H1 (cell line): ENCODE measurements at places on chromosomes 12 and 14. TPM values are rescaled to one million over a fixed set of nuclear protein-coding genes. Genes with fewer than 3 reads are reported as not detected.

The CLEC4C gene
- total RNA-seq: 0.76 TPM in 1 of 2 replicates, not detected in the other

The CDH24 gene
- total RNA-seq: 18.1 TPM in 2 replicates

The CLEC1B gene
- total RNA-seq: not detected in 2 replicates

The CIT gene
- total RNA-seq: 50.1 and 60.9 TPM in 2 replicates

The GPR137C gene
- 3.2 and 4.3 TPM in 2 replicates for total RNA-seq

The ST8SIA1 gene
- total RNA-seq: 3.2 and 4.4 TPM in 2 replicates

The FBXL14 gene
- 5.5 and 6.2 TPM in 2 replicates for total RNA-seq

The NUMB gene
- total RNA-seq: 44.3 and 54.3 TPM in 2 replicates

The YARS2 gene
- 41.0 and 41.4 TPM in 2 replicates for total RNA-seq
